ENCODE measurements at places on chromosomes 2 and 18.
A peak's percentile ranks its signal among the peaks of the same experiment; 100 is the strongest.

DNA sequence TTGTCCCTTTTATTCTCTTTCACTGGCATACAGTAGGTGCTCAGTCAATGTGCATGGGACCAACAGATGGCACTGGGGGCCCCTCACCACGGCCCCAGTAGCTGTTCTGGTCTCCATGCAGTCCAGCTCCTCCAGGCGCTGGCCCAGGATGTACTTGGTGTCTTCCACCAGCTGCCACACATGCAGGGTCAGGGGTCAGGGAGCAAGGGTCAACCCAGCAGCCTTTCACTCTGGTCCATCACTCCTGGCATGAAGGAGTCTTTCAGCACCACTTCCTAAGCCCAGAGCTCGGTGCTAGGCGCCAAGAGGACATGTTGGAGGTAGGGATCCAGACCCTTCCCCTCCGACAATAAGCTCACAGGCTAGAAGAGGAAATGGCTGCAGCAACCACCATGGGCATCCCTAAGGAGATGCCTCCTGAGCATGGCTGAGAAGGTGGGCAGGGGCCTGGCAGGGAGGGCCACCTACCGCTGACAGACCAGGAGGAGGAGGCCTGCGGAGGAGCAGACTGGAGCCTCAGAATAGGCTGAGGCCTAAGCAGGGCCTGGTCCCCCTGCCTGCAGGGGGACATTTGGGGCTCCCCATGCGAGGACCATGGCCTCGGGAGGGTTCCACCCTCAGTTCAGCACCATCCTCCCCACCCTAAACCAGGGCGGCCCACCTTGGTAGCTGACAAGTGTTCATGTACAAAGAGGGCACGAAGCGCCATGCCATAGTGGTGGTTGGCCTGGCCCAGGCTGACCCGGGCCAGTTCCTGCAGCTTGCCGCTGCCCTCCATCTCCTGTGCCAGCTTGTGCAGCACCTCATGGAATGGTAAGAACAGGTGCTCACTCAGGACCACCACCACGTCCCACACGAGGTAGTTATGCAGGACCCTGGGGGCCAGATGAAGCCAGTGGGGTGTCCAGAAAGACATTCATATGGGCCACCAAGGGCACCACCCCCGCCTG lies 10.2 kb downstream of the ALPG start:
- DNase-seq, result no peak

DNA sequence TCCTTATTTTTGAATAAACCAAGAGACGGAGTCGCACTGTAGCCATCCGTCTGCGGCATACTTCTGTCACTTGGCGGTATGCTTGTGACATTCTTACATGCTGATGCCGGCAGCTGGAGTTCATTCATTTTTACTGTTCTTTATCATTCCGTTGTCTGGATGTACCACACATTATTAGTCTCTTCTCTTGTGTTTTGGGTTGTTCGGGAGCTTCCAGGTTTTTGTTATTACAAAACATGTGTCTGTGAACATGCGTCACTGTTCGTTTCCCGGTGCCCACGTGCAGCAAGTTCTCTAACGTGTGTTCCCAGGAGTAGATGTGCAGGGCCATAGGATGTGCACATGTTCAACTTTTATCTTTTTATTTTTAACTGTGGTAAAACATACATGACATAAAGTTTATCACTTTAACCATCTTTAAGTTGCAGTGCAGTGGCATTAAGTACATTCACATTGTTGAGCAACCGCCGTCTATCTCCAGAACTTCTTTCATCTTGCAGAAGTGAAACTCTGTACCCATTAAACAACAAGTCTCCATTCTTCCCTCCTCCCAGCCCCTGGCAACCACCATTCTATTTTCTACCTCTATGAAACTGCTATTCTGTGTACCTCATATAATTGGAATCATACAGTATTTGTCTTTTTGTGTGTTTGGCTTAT lies 40.1 kb downstream of the MTCL1 start:
- no peak for DNase-seq

DNA sequence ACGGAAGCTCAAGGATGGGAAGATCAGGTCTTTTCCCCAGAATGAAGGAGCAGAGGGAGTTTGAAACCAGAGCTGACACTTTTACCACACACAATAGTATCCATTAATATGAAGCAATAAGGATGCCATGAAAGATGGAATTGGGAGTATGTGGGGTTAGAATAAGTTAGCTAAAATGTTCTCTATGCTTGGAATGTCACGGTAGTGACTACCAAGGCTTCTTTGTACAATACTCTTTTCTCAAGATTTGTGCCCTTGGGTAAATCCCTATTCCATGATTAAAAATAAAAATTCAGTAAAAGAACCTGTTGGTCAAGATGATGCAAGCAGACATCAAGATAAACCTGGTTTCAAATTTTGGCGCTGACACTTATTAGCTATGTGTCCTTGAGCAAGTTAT lies 75.0 kb downstream of the NRXN1 start:
- no peak for DNase-seq

- DNase-seq, result peak; percentile 96
These were observed 8.0 kb downstream of the IRS1 start for GRCh38 chr2:226791487-226792081.

GRCh38 chr2:68709421-68709911 lies 25.1 kb upstream of the ARHGAP25 start:
- DNase-seq, result no peak

- no peak for DNase-seq
These were observed 150.2 kb downstream of the NCKAP5 start for GRCh38 chr2:133418021-133418420.

- DNase-seq, result no peak
These were observed 37.8 kb downstream of the PSTPIP2 start for GRCh38 chr18:46034230-46034629.

- DNase-seq, result no peak
These were observed 17.2 kb upstream of the CD207 start for GRCh38 chr2:70852824-70853223.
